ENCODE measurements at places on chromosomes 12 and 14.
A peak's percentile ranks its signal among the peaks of the same experiment; 100 is the strongest.

DNA sequence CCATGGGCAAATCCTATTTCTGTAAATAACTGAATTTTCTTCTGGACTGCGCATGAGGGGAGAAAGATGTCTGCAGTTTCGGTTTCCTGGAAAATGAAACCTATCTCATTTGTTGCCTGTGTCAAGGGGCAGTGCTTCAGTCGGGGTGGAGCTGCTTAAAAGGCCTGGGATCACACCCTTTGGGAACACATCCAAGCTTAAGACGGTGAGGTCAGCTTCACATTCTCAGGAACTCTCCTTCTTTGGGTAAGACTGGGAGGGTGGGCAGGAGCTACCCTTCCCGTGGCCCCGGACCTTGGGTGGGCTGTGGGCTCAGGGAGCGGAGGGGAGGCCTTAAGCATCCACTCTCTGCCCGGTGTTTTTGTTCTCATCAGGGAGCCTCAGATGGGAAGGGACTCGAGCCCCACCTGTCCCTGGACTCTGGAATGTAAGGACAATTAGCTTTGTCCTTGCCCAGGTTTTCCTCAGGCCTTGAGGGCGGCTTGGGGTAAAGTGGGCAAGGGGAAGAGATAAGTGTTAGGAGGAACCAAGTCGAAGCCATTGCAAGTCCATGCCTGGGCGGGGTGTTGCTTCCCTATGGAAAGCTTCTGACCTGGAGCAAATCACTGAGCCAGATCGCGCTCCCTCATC, at the start of gene IFI27:
TSS of gene IFI27 (plus strand) at position 185 of the 630 bp plus-strand sequence.
- DNase-seq = no peak

DNA sequence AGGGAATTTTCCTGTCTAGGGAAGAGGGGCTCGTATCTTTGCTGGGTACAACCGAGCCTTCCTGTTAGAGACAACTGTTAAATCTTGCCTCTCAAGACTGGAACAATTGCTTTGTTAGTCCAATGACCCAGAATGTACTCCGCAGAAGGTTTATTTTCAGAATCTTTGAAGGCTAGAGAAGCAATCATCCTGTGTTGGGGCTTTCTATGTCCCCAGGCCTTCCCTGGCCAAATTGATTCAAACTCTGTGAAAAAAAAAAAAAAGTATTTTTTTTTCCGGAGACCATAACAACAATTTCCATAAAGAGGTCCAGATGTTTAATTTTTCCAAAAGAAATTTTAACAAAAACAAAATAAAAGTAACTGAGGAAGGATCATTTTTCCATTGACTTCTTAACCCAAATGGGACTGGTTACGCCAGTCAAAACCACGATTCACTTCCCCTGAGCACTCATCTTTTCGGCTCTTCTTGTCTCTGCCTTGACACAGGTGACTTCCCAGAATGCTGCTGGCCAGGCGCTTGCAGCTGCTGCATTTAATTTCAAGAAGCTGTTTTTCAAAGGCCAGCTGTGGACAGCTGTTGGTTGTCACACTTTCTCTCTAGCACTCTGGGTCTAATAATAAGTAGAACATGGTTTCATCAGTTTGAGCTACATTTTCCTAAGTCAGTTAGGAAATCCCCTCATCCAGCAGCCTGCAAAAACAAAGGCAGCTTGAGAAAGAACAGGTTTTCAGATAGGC, 81.6 kb upstream of the MANSC4 start:
- DNase-seq = no peak

DNA sequence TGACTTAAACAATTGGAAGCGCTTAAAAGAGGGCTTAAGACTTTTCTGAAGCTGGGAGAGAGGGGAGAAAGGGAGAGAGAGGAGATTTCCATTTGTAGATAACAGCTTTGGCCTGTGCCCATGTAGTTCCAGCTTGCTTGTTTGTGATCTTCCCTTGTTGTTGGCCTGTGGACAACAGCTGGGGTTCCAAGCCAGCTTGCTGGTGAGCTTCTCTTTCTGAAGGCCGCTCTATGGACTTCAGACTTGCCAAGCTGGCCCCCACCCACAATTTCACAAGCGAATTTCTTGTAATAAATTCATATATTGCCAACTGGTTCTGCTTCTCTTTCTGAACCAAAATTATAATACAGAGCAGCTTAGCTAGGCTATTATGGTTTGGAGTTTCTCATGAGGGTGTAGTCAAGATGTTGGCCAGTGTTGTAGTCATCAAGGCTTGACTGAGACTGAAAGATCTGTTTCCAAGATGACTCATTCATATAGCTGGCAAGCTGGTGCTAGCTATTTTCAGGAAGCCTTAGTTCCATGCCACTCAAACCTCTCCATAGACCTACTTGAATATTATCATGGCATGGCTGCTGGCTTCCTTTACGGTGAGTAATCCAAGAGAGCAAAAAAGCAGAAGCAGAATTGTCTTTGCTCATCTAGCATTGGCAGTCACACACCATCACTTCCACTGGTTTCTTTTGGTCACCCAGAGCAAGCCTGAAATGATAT, 89.4 kb downstream of the ATP23 start:
- peak; percentile 12 for DNase-seq

- DNase-seq = peak; percentile 13
These were observed 1.3 kb upstream of the TWF1 start for GRCh38 chr12:43807386-43807785.

- no peak for DNase-seq
These were observed 8.8 kb downstream of the MYG1 start for GRCh38 chr12:53308276-53308675.
